Right renal pelvis (tissue), 4 donors: ENCODE measurements at places on chromosomes 5 and 9.

DNA sequence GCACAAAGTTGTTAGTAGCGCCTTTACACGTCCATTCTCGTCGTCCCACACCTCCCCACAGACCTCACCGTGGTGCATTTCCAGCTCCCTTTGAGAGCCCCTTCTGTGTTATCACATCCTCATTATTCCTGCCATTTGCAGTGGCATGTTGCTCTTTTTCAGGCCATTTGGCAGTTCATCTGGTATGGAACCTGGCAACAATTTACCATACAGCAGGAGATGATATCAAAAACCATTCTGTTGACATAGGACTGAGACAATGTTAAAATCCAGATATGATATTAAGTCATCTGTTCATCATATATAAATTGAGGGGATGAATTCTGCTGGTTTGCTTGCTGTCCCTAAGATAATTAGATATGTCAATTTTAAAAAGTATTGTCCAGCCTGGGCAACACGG, 83.0 kb downstream of the TMEM174 start:
- no peak for DNase-seq

GRCh38 chr9:118473521-118473920, 769.3 kb downstream of the TLR4 start:
- DNase-seq = no peak

DNA sequence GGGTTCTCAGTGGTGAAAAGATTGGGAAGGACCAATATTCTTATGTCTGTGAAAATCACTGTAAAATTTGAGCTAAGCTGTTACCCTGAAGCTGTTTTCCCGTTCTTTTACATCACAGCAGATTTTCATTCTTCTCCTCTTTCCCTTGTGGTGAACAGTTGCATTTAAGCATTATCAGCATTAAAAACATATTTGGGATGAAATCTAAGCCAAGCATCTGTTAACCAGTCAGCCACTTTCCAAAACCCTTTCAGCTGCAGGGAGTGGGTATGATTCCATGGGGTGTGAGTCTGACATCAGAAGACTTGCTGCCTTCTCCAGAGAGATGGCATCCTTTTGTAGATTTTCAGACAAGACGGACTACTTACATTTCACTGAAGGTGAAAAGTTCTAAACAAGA, 97.2 kb downstream of the TRIO start:
- DNase-seq = no peak

DNA sequence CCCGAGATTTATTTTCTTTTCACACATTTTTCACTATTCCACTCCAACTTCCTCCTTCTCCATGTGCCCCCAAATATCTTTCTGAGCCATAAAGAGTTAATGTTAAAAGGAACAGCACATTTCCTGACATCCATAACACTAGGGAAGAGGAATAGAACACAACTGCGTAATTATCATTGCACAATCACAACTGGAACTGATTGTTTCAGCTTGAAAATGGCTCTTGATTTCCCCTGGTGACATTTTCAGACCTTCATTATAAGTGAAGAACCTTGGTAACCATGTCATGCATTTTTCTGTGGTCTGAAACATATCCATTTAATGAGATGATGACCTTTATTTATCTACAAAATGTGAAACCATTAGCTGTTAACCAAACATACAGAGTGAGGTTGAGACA, 82.4 kb downstream of the PCSK1 start:
- no peak for DNase-seq

DNA sequence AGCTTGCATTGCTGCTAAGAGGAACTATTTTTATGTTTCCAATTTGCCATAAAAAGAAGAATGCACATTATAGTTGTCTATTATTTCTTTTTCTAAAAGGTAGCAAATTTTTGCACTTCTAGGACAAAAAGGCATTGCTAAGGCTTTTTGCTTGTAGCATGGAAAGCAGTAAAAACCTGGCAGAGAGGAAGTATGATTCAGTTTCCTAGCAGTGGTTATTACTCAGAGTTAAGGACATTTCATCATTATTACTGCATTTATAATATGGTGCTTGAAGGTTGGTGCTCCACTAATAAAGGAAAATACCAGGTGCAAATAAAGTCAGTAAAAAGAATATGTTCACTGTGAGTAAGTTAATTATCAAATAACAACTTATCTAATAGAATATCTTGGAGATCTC, 179.8 kb upstream of the PLPPR1 start:
- DNase-seq = no peak

DNA sequence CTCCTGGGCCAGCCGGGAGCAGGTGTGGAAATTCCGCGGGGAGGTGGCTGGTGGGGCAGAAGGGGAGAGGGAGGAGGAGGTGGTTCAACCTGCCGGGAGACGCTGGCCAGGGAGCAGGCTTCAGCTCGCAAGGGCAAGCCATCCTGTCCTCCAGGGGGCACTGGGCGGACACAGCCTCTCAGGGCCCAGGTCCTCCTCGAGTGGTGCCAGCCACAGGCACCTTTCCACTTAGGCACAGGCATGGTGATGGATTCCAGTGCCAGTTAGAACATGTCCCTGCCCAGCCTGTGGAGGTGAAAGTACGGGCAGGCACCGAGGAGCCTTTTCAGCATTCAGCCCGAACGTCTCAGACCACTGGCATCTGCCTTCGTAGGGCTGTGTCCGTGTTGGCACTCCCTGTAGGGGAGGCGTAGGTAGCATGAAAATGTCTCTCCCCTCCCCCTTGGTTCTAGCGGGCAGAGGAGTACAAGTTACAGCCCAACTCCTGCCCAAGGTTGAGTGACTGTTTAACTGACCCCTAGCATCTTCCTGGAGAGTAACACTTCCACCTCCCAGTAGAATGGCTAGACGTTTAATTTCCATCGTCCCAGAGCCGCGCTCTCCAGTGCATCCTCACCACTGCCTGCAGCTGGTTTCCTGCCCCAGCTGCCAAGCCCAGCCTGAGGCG, 48.9 kb downstream of the DAB2IP start:
- DNase-seq = no peak

DNA sequence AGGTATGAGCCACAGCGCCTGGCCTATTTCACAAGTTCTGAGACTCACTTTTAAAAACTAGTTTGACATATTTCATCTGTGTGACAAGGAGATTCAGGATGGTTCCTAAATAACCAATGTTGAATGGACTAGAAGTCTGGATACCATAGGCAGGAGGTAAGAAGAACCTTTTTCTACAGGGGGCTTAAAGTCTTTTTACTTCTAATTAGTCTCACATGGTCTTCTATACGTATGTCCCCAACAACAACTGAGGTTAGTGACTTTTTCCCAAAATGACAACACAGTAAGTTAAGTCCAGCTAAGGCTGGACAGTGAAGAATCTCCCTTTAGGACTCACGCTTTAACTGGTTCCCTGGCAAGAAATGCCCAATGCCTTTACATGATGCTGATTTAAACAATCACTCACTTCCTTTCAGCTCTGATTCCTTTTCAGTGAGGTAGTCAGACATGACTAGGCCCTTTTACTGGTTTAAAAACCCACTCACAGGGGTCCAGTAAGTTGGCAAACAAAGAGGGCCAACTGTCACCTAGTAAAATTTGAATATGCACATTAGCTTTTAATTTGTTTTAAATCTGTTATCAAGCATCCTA, 12.1 kb upstream of the HAUS6 start:
- DNase-seq = no peak
